Endodermal cell (in vitro differentiated cells): ENCODE measurements at places on chromosomes 4 and X. TPM values are rescaled to one million over a fixed set of nuclear protein-coding genes. Genes with fewer than 3 reads are reported as not detected.

Gene C4orf54
- not detected in 2 replicates for total RNA-seq

Gene ZDHHC15
- total RNA-seq, result 2.0 TPM in 2 replicates

Gene RBM47
- total RNA-seq, result 71.7 and 73.8 TPM in 2 replicates

Gene ZCCHC12
- total RNA-seq, result 3.0 to 4.2 TPM (median 3.4 TPM) in 3 replicates

- no peak for DNase-seq
Observed at GRCh38 chr4:85426366-85426765, 48.6 kb upstream of the ARHGAP24 start.

- no peak for DNase-seq
Observed at GRCh38 chr4:94525993-94526728, 74.4 kb downstream of the PDLIM5 start.

DNA sequence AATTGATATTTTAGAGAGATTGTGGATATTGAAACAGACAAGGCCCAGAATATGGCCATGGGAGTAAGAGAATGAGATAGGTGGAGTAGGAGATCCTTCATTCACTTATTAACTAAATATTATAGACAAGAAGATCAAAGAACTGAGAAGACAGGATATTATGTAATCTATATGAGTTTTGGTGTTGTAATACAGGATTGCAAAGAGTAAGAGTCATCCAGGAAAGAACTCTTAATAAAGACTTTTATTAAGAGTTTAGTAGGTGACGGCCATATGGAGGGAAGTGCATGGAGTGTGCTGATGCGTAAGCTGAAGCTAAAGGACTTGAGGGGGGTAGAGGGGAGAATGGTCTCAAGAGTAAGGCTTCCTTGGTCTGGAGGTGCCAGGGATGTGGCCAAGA, 153.7 kb downstream of the VEGFC start:
- no peak for DNase-seq

DNA sequence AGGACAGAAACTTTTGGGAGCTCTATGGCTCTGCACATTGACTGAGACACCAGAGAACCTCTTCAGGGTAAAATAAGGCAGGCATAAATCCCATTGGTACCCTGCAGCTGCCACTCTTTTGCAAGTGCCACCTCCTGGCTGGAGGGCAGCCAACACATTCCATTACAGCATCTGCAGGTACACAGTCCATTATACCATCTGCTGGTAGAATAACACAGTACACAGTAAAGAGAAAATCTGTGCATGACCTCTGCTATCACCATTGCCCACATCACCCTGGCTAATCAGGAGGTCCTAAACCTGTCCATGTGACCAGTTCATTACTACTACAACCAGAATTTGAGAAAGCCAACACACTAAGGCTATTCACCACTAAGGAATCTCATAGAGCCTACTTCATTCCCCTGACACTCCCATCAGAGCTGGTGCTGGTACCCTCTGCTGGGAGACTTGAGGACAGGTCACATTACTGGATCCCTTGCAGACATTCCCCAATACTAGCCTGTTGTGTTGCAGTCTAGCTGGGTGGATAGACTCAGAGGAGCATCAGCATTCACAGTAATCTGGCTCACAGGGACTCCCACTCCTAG, 176.2 kb upstream of the TACR3 start:
- no peak for DNase-seq
